Right ventricle myocardium superior (tissue), 1 donor: ENCODE measurements at places on chromosomes 3 and 15.
A peak's percentile ranks its signal among the peaks of the same experiment; 100 is the strongest.

- DNase-seq = no peak
Measured at GRCh38 chr3:178514401-178514800, 21.8 kb upstream of the KCNMB2 start.

DNA sequence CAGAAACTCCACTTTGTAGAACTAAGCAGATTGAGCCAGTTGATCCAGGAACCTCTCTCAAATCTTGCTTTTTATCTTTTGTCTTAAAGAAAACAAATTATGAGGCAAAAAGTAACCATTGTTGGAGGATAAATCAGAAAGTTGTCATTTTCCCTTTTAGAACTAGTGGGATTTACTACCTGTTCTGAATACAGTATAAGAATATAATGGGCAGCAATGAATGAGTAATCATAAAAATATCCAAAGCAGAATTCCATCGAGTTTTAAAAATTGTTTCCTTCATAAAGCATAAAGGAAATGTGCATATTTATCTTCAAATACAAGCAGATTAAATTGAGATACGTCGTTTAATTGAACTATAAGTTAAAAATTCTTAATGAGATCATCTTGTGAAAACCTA, 15.9 kb upstream of the ANO10 start:
- no peak for DNase-seq

DNA sequence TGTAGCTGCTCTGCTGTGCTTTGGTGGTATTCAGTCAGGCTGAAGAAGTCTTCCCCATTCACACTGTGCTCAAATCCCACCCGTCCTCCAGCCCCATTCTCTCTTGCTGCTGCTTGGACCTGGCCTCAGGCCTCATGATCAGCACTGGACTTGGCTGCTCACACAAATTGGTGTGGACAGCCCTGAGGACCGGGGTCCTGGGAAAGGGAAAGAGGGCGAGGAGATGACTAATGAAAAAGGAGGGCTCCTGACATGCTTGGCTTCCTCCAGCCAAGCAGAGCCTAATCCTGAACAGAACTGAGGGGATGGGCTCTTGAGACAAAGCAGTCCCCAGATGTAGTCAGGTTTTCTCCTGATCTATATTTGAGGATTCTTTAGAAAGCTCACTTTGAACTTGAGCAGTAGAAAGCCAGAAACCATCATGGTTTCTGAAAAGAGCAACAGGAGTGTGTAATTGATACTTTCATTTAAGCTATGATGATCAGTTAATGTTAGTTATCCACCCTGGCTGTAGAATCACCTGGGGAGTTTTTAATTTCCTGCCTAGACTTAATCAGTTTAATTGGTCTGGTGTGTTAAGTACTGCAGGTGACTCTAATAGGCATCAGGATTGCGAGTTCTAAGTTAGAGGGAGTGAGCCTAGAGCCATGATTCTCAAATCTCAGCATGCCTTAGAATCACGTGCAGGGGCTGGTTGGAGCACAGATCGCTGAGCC, 79.4 kb upstream of the THBS1 start:
- DNase-seq = no peak

GRCh38 chr15:74604983-74605794, 10.4 kb upstream of the CLK3 start:
- peak; percentile 20 for DNase-seq

DNA sequence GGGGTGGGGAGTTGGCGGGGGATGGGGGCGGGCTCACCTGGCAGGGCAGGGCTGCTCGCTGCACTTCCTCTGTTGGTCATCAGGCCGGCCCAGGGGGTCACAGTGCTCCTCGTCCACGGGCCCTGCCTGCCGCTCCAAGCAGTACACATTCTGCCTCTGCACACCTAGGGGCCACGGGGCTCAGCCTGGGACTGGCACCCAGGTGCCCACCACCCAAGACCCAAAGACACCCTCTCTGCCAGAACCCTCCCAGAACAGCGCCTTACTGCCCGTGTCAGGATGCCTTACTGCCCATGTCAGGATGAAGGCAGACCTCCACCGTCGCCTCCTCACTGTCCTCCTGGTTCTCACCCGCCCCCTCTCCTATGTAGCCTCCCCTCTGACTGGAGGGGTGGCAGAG, 43.2 kb downstream of the ADAMTS7 start:
- no peak for DNase-seq

DNA sequence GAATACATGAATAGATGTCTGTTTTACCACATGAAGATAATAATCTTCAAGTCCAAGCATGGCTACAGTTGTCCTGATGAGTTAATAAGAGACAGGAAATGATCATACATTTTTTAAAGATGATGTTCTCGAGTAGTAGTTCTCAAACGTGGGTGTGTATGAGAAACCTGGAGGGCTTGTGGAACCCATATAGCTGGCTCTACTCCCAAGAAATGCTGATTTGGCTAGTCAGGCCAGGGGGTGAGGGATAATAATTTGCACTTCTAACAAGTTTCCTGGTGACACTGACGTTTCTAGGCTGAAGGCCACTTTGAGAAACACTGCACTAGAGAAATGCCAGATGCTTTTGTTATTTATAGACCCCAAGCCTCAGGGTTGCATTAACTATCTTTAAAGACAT, 37.0 kb downstream of the ROPN1B start:
- DNase-seq = no peak

DNA sequence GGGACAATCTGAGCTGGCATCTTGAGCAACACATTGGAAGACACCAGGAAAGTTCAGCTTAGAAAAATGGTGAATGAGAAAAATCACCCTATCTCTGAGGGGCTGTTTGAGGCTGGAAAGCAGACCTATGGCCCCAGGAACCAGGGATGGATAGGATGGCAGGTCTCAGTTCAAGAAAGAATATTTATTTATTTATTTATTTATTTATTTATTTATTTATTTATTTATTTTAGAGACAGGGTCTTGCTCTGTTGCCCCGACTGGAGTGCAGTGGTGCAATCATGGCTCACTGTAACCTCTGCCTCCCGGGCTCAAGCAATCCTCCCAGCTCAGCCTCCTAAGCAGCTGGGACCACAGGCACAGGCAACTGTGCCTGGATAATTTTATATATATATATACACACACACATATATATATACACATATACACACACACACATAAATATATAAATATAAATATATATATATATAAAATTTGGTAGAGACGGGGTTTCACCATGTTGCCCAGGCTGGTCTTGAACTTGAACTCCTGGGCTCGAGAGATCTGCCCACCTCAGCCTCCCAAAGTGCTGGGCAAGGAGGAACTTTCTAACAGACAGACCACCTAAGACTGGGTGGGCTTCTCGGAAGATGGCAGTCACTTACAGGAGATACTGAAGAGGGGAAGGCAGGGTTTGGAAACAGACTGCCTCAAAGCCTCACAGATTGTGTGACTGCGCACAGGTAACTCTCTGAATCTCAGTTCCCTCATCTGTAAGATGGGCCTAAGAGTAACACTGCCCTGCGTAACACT, 29.7 kb downstream of the CCDC13 start:
- no peak for DNase-seq

- DNase-seq = no peak
Measured at GRCh38 chr3:112012205-112012992, 13.7 kb downstream of the TAGLN3 start.

- DNase-seq = no peak
Measured at GRCh38 chr3:3127432-3128010, 781 bp downstream of the TRNT1 start.

DNA sequence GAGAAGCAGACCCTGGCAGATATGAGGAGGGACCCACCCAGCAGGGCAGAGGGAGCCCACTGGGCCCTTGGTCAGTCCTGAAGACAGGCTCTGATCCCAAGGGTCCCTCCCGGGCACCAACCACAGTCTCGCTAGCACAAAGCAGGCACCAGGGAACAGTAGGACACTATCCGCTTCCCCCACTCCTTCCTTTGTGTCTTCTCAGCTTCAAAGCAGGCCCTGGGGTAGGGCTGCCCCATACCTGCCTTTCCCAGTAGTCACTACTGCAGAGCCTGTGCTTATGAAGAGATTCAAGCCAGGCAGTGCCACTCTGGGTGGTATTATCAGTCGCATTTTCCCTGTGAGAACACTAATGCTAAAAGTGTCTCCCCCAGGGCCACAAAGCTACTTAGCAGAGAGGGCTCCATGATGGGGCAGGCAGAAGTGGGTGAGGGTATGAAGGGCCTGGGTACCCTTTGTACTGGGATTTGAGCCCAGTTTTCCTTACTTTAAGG, 32.7 kb downstream of the SRPRB start:
- DNase-seq = no peak
